ENCODE measurements at places on chromosomes 2 and 18. TPM values are rescaled to one million over a fixed set of nuclear protein-coding genes. Genes with fewer than 3 reads are reported as not detected.

DNA sequence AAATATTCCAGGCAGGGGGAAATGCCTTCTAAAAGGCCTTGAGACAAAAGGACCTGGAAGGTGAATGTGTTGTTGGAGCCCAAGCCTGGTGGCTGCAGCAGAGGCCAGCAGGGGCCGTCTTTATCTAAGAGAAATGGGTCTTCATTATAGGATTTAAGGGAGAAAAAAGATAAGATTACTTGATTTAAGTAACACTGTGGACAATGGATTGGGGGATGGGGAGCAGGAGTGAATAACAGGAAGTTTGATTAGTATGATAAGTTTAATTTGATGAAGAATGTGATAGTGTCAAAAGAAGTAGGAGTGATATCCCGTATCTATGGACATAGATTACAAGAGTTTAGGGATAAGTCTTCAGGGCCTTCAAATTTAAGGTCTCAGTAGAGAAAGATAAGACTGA lies 64.2 kb downstream of the WDR75 start:
- no peak for DNase-seq

DNA sequence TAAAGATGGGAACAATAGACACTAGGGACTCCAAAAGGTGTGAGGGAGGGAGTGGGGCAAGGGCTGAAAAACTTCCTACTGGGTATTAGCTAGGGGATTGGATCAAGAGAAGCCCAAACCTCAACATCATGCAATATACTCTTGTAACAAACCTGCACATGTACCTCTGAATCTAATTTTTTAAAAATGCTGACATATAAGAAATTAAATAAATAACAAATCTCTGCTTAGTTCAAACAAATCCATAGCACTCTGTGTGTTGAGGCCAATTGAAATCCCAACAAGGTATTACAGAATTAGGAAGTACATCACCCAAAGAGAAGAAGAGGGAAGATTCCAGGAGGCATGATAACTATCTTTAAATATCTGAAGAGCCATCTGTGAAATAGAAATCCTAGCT lies 55.4 kb upstream of the CDH20 start:
- no peak for DNase-seq

DNA sequence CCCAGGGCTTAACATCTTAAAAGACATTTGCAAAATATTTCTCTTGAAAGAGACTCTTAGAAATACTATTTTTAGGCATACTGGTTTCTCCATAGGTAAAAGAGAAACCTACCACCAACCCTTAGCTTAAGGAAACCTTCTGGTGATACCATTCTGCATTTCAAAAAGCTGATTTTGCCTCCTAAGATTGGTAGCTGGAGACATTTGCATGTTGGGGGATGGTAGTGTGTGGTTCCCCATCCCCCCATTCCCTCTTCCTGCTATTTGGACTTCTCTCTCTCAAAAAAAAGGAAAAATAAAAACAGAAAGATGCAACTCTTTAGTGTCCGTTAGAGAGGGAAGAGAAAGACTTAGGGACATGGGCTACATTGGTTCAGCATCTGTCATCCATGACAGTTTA lies 4.2 kb downstream of the LRRTM1 start:
- no peak for DNase-seq

DNA sequence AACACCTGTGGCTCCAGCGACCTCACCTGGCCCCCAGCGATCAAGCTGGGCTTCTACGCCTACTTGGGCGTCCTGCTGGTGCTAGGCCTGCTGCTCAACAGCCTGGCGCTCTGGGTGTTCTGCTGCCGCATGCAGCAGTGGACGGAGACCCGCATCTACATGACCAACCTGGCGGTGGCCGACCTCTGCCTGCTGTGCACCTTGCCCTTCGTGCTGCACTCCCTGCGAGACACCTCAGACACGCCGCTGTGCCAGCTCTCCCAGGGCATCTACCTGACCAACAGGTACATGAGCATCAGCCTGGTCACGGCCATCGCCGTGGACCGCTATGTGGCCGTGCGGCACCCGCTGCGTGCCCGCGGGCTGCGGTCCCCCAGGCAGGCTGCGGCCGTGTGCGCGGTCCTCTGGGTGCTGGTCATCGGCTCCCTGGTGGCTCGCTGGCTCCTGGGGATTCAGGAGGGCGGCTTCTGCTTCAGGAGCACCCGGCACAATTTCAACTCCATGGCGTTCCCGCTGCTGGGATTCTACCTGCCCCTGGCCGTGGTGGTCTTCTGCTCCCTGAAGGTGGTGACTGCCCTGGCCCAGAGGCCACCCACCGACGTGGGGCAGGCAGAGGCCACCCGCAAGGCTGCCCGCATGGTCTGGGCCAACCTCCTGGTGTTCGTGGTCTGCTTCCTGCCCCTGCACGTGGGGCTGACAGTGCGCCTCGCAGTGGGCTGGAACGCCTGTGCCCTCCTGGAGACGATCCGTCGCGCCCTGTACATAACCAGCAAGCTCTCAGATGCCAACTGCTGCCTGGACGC lies 4.9 kb downstream of the GPR35 start:
- no peak for DNase-seq

GRCh38 chr18:48915626-48916425 lies 34.9 kb downstream of the SMAD7 start:
- DNase-seq = peak; percentile 73

DNA sequence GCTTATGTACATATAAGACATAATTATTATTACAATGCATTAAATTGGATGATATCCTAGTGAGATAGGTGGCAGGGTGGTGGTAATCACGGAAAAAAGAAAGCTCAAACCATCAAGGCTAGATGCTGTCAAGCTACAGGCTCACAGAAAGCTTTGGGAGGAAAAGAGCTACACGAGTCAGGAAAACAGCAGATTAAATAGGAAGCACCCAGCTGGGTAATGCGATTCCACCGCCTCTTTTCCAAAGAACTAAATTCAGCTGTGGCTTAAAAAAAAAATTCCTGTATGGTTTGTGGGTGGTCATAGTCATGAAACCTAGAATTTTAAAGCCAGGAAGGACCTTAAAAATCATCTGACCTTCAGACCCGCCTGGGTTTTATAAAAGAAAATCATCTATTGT lies 23.7 kb upstream of the PTPN4 start:
- DNase-seq = no peak

DNA sequence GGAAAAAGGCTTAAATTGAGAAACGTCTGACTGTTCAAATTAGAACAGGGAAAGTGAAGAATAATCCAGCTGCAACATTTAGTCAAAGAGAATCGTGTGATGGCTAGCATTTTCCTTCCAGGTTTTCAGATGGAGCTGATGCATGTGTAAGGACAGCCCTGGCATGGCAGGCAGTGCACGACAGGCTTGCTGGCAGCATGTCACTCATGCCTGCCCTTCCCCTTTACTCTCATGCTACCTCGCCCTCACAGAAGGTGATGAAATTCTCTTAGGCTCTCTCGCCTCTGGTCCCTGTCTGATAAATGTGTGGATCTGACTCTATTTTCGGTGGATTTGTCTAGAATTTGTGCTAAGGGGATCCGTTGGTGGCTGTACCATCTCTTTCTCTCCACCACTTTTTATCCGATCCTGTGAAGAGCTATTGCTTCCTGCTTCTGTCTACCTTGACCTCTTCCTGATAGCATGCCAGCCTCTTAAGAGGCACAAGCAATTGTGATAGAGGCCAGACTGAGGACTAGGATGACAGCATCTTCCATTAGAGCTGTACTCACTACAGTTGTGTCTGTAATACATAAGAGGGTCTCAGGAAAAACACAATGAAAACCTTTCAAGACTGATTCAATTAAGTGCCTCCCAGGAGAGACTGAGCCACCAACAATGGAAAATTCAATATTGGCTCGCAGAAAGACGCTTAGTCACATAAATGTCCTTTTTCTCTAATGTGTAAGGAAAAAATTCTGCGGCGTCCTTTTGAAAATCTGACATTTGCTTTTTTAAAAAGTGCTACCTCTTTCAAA lies 65.6 kb upstream of the NOSTRIN start:
- no peak for DNase-seq

- peak; percentile 64 for DNase-seq
Observed at GRCh38 chr18:51614033-51614432, 416.6 kb upstream of the MEX3C start.

DNA sequence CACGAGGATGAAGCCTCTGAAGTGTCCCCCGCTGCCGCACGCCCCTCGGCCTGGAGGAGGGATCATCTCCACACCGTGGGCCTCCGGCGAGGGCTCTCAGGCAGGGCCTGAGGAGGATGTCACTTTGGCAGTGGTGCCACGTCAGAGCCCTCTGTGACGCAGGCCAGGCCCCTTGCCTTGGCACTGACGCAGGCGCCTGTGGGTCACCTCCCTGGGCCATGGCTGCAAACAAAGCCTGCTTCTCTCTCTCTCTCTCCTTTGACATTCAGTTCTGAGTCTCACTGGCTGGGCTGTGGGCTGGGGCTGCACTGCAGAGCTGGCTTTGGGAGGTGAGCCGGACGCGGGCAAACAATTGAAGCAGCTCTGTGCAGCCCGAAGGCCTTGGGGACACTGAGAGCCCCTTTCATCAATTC lies 273.7 kb downstream of the TWIST2 start:
- no peak for DNase-seq

- DNase-seq = peak; percentile 20
Observed at GRCh38 chr2:16852651-16853050, 187.0 kb upstream of the CYRIA start.

DNA sequence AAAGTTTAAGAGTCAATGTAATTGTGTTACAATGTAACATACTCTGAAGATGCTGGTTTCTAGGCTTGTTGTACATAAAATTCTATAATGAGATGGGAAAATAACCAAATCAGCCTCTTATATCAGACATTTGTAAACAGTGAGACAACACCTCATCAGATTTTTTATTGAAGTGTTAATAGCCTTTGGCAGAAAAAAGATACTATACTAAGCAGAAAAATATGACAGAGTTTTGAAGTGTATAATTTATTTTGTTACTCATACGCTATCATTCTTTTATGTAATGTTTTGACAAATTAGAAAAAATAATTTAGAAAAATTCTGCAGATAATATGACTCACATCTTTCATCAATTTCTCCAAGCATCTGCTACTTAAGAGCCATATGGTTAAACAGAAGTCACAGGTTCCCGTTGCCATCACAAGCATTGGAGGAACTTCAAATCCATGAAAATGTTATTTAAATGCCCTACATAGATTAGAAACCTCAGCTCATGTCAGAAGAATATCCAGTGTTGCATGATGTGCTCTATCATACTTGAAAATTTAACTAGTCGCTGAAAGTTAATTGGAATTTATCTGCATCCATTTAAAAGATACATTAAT lies 535.4 kb downstream of the LRP1B start:
- DNase-seq = no peak

- DNase-seq = no peak
Observed at GRCh38 chr2:101808006-101808562, 110.6 kb downstream of the MAP4K4 start.

DNA sequence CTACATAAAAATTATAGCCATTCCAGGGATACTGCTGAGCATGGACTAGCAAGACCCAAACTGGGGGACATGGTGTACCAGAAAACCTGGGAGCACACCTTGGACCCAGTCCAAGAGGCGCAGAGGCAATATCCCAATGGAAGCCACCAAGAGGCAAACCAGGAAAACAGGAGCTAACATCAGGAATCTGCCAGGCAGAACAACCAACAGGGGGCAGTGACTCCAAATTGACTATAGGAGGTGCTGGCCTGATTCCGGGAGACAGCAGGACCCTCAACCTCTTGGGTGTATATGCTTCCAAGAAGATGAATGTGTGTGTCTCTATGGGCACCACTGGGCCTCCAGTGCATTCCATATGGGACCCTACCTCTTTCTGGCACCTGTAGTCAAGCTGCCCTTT lies 172.7 kb upstream of the ARL4C start:
- DNase-seq = no peak

GRCh38 chr2:68968221-68968620 lies 6.2 kb upstream of the GKN1 start:
- DNase-seq = no peak

- DNase-seq = no peak
Observed at GRCh38 chr18:57836557-57836956, 33.4 kb upstream of the ATP8B1 start.

- no peak for DNase-seq
Observed at GRCh38 chr2:195477248-195477995, 179.6 kb upstream of the SLC39A10 start.

- no peak for DNase-seq
Observed at GRCh38 chr2:30691948-30692828, 115.1 kb downstream of the CAPN13 start.

DNA sequence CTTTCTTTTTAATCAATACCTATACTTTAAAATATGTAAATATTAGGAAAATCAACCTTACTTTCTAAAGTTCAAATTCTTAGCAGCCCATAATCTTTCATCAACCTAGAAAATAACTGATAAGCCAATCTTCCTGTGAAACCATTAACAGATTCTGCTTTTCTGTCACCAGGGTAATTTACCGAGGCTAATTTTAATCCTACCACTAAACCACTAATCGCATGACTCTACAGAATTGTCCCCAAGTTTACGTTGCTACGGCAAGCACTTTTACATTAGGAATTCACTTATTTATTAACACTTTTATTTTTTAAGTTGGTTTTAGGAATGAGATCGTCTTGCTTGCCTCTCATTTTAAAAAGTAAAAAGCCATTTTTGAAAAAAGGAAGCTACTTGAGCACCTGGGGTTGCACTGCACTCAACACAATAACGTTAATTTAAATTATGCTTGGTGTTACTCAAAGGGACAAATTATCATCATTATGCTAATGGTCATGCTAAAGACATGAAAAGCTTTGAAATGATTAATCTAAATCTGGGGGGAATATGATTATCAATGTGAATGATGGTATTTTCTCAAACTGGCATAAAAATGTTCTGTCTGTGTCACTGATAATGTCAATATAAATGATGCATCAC lies 10.2 kb downstream of the ZNF516 start:
- DNase-seq = no peak

GRCh38 chr2:178108176-178108575 lies 4.1 kb upstream of the RBM45 start:
- DNase-seq = no peak

GRCh38 chr2:186918495-186918894 lies 69.5 kb upstream of the ZSWIM2 start:
- DNase-seq = peak; percentile 32

The STON1 gene
- 164 TPM for total RNA-seq

The AOX1 gene
- 7.7 TPM for total RNA-seq

The FOXD4L1 gene
- total RNA-seq = 0.96 TPM

The ALPI gene
- total RNA-seq = 2.9 TPM

The ATP5MC3 gene
- total RNA-seq = 64.3 TPM

The HOXD4 gene
- total RNA-seq = 2.4 TPM

The GPR75 gene
- 0.72 TPM for total RNA-seq

The GCKR gene
- total RNA-seq = not detected

The FRZB gene
- total RNA-seq = 3.9 TPM

The LBX2 gene
- total RNA-seq = not detected

The SNRNP200 gene
- total RNA-seq = 36.6 TPM

The BMP10 gene
- total RNA-seq = 0.48 TPM

Data from umbilical cord (tissue), 2 donors.